SK-N-SH (cell line): ENCODE measurements at places on chromosomes 3 and 15. TPM values are rescaled to one million over a fixed set of nuclear protein-coding genes. Genes with fewer than 3 reads are reported as not detected.

GRCh38 chr15:66186049-66186825 is 67.3 kb downstream of the MEGF11 start:
- DNase-seq, result no peak

GRCh38 chr3:146692254-146692653 is 87.1 kb upstream of the PLSCR5 start:
- DNase-seq, result no peak

GRCh38 chr3:87318617-87319021 is 42.2 kb upstream of the POU1F1 start:
- DNase-seq, result no peak

DNA sequence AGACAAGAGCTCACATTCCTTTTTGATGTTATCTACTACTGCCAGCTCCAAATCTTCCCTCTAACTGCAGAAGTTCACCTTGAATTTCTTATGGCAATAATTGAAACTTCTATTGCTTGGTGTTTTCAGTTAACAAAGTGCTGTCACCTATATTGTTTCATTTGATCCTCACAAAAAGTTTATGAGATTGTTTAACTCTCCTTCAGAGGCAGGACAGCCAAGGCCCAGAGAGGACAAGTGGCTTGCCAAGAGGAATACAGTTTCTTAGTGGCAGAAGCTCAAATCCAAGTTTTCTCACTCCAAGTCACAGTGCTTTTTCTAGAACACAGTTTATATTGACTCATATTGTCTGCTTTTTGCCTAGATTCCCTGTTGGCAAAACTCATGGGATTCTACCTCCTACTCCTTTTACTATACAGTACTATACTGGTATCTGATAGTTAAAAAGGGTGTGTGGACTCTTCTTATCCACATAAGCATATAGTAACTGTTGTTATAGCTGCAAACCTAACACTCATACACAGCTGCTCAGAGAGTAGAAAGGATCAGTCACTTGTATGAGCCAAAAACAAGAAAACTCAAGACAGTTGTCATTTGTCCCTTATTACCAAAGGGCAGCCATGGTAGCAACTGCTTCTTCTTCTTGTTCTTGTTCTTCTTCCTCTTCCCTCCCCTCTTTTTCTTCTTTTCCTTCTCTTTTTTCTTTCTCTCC is 15.9 kb downstream of the TM4SF4 start:
- no peak for DNase-seq

DNA sequence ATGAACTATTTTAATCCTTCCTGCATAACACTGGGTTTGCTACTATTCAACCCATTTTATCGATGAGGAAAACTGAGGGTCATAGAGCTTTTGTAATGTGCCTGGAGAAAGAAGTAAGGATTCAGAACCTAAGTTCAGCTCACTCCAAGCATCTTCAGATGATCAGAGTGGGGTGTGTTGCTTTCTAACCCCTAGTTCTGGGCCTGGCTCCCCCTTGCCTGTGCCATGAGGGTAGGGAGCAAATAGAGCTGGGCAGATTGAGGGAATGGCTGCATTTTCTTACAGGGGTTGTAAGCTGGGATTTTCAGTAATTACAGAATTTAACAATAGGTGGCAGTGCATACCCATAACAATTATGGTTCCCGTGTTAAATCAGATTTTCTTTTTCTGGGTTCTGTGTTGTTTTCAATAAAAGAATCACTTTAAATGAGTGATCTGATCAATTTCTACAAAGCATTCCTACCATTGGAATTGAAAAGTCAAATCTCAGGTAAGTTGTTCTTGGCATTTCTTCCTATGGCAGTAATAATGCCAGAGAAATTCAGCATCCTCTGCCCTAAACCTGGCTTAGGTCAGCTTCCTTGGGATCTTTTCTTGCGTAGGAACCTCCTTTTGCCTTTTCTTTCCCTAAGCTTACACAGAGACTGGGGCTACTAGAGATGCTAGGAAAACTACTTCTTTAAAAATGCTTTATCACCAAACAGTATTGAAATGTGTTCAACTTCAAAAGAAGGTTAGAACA is 103.8 kb upstream of the IL12A start:
- DNase-seq, result peak; percentile 52

The ECE2 gene
- polyA plus RNA-seq, result 0.03 and 0.16 TPM in 2 replicates

DNA sequence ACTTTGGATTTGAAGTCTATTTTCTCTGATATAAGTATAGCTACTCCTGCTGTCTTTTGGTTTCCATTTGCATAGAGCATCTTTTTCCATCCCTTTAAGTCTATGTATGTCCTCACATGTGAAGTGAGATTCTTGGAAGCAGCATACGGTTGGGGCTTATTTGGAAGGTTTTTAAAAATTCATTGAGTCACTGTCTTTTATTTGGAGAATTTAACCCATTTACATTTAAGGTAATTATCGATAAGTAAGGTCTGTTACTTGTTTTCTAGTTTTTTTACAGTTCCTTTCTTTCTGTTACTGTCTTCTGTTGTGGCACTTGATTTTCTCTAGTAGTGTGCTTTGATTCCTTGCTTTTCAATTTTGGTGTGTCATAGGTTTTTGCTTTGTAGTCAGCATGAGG is 14.0 kb downstream of the RUBCN start:
- DNase-seq, result no peak

The ARGFX gene
- polyA plus RNA-seq, result not detected in 2 replicates

GRCh38 chr3:128123538-128124368 is at the start of gene RUVBL1:
Gene RUVBL1, minus strand, starts transcription at chr3:128123812. Its CDS starts 88 bp downstream, at chr3:128123724.
- DNase-seq, result peak; percentile 96

- no peak for DNase-seq
These were observed 5.3 kb downstream of the GABRA5 start for GRCh38 chr15:26872206-26872605.

- no peak for DNase-seq
These were observed 4.4 kb downstream of the FAH start for GRCh38 chr15:80157215-80157614.

The PIGBOS1 gene
- 18.2 and 23.6 TPM in 2 replicates for polyA plus RNA-seq

The RAB11A gene
- 293 and 352 TPM in 2 replicates for polyA plus RNA-seq

GRCh38 chr15:88905576-88905975 is 7.6 kb downstream of the MFGE8 start:
- DNase-seq, result peak; percentile 16

The STXBP5L gene
- polyA plus RNA-seq, result 0.03 and 0.06 TPM in 2 replicates

DNA sequence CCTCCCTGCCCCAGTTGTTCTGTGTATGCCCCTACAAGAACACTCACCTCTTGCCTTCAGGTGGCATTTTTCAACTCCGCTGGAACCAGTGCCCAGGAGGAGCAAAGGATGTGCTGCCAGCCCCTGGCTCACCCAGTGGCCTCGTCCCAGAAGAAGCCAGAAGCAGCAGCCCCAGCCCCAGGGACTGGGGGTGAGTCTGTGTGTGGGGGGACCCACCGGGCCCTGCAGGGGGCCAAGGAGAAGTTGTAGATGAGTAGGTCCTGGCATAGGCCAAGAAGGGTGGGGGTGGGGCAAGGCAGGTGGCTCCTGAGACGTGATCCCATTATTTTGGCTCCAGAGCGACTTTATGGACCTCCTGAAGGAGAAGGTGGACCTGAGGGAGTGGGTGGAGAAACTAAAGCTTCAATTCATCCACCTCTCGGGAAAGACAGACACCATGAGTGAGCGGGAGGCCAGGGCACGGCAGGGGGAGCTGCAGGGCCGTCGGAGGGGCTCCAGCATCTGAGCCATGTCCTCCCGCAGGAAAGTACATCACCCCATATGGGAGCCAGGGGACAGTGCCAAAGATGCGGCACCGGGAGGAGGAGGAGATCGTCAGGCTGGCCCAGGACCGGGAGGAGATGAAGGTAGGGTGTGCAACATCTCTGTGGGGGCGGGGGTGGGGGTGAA is 29.3 kb downstream of the NGRN start:
- DNase-seq, result no peak

The CLRN1 gene
- polyA plus RNA-seq, result not detected in 2 replicates

DNA sequence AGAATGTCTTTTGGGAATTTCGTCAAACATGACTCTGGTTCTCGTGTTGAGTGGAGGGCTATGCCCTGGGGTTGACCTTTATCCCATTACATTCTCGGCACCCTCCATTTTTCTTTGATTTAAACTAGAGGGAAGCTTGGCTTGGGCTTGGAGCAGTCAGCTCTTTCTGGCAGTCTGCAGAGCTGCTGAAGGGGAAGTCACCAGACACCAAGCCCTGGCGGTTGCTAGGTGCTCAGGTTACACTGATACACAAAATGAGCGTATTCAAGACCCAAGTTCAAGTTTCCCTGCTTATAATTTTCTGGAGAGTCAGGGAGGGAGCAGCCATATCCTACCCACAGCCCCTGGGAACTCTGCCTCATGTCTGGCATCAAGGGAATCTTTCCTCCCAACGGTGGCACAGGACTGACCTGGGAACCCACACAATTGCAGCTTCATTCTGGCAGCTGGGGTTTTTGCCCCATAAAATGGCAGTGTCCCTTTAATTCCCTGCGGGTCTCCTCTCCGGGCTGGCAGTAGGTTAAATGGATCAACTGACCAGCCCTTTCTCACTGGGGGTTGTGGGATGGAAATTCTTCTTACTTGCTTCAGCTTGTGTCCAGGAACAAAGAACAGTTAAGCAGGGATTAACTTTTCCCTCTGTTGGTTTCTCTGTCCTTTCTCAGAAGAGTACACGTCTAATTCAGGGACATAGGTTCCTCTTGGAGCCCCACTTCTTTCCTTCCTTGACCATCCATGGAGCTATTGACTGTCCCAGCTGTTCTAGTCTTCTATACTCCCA is 110.0 kb upstream of the DLG1 start:
- DNase-seq, result peak; percentile 1
